ENCODE measurements at places on chromosomes 12 and 14.

- no peak for DNase-seq
Measured at GRCh38 chr12:68304626-68305025, 27.5 kb downstream of the MDM1 start.

- DNase-seq, result no peak
Measured at GRCh38 chr14:61691495-61691894, 3.8 kb upstream of the HIF1A start.

DNA sequence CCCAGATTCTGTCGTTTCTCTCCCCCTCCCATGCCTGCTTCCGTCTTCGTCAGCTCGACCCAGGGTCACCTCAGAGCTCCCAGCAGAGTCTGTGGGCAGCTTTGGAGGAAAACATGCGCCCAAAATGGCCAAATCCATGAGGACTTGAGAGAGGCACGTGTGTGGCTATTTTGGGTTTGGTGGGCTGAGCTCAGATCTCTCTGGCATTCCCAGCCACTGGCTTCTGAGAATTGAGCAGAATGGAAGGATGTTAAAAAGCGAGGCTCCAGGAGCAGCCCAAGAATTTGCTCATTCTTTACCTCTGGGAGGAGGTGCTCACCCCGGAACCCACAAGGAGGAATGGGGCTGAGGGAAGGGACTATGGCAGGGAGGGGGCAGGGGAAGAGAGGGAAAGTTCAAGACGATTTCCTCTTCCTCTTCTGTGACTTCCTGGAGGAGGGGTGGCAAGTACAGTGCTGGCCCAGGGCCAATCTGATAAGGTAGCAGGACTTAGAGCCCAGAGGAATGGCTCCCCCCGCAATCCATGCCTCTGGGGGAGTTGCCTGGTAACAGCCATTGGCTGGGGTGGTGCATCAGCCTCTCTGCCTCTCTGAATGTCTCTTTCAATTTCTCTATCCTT lies 20.1 kb downstream of the TSPAN9 start:
- no peak for DNase-seq

DNA sequence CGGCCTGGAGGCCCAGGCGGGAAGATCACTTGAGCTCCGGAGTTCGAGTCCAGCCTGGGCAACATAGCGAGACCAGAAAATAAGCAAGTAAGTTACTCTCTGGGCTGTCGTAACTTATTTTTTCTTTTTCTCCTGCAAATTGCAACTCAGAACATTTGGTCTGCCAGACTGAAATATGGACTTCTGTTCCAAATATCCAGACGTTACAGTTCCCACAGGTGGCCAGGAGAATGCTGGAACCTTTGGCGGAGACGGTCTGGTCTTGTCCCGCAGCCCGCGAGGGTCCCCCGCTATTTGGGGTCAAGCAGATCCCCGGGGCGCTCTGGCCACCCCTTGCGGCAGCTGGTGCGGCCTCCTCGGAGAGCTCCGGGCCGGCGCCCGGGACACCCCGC lies 488 bp upstream of the PLEKHH1 start:
- DNase-seq, result no peak

GRCh38 chr14:68939181-68939892 lies 39.8 kb downstream of the ACTN1 start:
- no peak for DNase-seq

Measured in esophagus muscularis mucosa (tissue), 4 donors.